Activated T-helper 17 cell treated with anti-CD3 and anti-CD28 coated beads, Interleukin-2, amount 50 U/mL, for 72 hours (primary cell): ENCODE measurements at places on chromosomes 3 and 15.
A peak's percentile ranks its signal among the peaks of the same experiment; 100 is the strongest.

- no peak for ATAC-seq
Observed at GRCh38 chr3:29525254-29525881, 244.5 kb downstream of the RBMS3 start.

DNA sequence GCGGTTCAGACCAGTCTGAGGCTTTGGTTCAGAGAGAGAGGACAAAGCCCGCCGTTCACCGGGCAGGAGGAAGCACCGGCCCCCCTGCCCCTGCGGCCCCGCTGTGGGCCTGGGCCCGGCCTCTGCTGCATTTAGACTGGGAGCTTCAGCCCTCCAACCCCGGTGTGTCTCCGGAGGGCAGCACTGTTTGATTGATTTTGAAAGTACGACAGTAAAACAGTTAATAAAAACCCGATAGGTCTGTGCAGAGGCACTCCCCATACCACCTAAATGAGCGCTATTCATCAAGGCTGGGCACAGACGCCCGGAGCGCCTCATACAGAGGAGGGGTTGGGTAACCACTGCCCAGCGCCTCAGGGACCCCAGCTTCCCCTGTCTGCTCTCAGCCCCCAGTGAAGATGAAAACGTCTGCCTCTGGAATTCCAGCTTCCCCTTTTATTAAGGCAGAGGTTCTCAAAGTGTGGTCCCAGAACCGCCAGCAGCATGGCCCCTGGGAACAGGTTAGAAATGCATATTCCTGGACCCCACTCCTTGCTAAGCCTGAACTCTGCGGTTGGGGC is 256.7 kb upstream of the TLE3 start:
- ATAC-seq: no peak

DNA sequence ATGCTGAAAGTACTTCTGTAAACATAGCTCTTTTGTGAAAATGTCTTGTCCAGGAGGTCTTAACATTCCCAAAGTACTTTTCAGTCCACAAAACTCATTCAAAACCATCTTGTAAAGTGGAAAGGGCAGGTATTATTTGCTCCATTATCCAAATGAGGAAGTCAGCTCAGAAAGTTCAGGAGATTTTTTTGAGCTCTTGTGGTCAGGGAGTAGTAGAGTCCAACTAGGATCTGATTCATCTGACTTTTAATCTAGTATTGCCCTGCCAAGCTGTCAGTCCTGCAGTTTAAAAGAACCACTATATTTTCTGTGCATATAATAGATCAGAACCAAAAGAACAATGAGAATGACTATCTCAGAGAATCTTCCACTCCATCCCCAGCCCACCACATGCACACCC is 83.5 kb downstream of the FOXB1 start:
- ATAC-seq: no peak

DNA sequence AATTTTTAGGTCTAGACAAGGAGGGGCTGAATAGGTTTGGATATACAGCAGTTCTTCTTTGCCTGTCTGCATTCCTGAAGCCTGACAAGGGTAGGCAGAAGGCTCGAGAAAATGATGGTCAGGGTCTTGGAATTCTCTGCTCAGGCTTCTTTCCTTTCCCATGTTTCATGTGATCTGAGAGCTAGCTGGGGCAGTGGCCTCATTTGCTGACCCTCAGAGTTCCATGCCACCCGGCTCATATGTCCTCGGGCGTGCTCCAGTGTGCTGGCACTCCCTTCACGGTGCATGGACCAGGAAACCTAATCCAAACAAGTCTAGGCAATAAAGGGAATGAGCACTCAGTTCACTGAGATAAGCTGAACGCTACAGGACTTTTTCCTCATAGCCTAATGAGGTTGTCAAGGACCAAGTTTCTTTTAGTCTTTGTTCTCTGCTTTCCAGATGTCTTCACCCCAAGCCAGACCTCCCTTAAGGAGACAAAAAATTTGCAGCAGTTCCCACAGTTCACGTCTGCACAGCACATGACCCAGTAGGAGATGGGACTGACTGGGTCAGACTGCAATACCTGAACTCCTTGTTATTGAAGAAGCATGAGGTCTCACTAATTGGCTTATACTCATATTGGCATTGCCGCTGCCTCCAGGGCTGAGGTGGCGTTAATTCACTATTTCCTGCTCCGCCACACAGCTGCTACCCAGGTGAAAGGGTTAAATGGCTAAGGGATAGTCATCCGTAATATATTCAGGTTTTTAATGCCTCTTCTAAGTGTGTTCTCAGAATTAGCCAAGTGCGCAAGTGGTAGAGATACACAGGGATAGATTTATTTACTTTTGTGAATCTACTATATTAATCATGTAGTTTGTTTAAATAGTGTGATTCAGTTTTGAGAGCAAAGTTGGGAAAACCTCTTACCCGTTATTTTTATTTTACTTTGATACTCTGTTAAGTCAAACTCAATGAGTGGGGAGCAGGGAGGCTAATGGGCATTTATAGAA is 15.3 kb upstream of the RTP4 start:
- ATAC-seq: no peak

- peak; percentile 94 for ATAC-seq
Observed at GRCh38 chr15:48966595-48967301, 3.0 kb upstream of the SHC4 start.

GRCh38 chr3:36729204-36730056 is 34.9 kb downstream of the DCLK3 start:
- ATAC-seq: no peak

- ATAC-seq: no peak
Observed at GRCh38 chr3:170709046-170709445, 123.2 kb upstream of the SLC7A14 start.

GRCh38 chr3:67048715-67049074 is 50.6 kb downstream of the KBTBD8 start:
- ATAC-seq: no peak

DNA sequence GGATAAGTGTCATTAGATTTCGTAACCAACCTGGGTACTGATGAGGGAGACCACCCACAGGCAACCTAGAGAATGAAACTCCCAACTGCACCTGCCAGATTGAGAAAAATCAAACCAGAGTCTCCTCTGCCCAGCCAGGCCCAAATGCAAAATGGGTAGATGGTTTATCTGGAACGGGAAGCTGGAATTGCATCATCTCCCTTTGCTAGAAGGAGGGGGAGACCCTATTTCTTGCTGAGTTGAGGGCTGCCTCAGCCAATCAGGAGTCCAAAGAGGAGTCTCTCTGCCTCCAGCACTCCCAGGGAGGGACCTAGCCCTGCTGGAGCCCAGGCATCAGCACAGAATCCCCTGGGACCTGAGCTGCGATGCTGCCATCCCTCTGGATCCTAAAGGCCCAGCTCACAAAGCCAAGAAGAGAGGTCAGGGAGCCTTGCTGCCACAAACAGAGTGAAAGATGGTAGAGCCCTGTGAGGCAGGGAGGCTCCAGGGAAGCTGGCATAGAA is 8.1 kb downstream of the RMDN3 start:
- no peak for ATAC-seq

GRCh38 chr3:57063032-57063431 is 2.6 kb downstream of the SPATA12 start:
- no peak for ATAC-seq

- ATAC-seq: peak; percentile 39
Observed at GRCh38 chr3:106228271-106228670, 359.5 kb upstream of the CBLB start.

- ATAC-seq: no peak
Observed at GRCh38 chr15:101724675-101725005, 367 bp upstream of the TARS3 start.

GRCh38 chr3:9135526-9135925 is 113.9 kb downstream of the SRGAP3 start:
- no peak for ATAC-seq

GRCh38 chr3:178517665-178518334 is 18.4 kb upstream of the KCNMB2 start:
- ATAC-seq: no peak

DNA sequence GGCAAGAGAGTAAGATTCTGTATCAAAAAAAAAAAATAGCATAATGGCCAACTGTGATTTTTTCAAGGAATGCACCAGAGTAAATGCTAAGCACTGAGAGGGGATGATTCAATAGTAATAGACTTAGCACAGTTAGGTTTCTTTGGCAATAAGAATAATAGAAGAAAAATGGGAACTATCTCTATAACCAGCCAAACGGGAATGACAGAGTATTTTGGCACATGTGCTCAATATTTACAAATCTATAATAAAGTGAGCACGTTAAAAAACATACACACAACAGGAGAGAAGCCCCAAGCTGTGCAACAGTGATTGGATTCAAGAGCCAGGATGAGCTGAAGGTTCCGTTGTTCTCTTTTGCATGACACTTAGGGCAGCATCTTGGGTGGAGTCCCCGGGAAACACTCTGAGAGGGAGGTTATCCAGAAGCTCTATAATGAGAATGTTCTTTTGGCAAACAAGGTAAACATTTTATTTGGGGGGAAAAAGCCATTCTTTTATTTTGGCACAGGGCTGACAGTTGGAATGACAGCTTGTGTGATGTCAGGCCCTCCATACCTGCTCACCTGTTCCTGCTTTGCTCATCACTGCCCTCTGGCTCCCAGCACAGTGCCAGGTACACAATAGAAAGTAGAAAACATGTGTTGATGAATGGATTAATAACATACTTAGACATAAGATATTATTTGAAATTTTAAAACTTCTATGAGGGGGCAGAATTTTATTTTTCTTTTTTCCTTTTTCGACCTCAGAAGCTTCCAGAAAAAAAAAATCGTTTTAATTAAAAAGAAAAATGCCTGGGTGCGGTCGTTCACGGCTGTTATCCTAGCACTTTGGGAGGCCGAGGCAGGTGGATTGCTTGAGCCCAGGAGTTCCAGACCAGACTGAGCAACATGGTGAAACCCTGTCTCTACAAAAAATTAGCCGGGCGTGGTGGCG is 44.0 kb upstream of the MUC4 start:
- no peak for ATAC-seq

GRCh38 chr3:114606336-114606735 is 312.5 kb downstream of the TIGIT start:
- ATAC-seq: no peak

DNA sequence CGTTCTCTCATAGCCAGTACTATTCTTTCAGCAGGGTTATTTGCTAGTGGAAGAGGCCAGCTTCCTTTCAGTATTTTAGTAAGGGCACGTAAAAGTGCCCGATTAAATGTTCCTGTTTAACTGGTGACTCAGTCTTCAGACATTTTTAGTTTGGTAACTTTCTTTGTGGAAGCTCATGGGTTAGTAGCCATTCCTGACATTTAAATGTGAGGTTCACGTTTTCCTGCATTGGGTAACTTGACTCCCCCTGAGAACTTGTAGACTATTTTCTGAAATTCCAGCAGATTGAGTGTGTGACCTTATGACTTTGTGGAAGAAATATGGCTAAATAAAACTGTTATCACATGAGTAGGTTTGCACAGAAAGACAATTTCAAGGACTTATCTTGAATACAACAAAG is 16.9 kb downstream of the ABHD2 start:
- no peak for ATAC-seq

DNA sequence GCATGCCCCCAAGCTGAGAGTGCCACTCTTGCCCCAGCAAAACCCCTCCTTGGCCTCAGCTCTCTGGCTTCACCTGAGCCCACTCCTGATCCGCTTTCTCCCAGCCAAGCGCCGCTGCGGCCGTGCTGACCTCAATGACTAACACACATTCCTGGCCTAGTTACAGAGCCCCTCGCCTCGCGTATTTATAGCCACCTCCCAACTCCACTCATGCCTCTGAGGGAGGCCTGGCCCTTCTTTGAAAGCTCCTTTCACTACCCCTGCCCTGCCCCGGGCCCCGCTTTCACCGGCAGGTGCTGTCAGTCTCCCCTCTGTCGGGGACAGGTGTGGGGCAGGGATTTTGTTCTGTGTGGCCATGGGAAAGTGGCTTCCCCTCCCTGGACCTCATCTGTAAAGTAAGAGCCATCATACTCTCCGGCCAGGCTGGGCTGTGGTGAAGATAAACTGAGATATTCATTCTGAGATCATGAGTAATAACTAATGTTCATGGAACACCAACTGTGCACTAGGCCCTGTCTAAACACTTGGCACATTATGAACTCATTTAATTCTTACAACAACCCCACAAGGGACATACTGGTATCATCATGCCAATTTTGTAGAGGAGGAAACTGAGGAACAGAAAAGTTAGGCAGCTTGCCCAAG is 13.2 kb upstream of the ATP2B2 start:
- ATAC-seq: peak; percentile 39

GRCh38 chr3:61360297-61360965 is 109.2 kb upstream of the FHIT start:
- no peak for ATAC-seq

GRCh38 chr15:22796079-22796478 is 9.6 kb downstream of the NIPA1 start:
- no peak for ATAC-seq

- ATAC-seq: no peak
Observed at GRCh38 chr3:127438371-127438770, 150.5 kb upstream of the PRR20G start.

DNA sequence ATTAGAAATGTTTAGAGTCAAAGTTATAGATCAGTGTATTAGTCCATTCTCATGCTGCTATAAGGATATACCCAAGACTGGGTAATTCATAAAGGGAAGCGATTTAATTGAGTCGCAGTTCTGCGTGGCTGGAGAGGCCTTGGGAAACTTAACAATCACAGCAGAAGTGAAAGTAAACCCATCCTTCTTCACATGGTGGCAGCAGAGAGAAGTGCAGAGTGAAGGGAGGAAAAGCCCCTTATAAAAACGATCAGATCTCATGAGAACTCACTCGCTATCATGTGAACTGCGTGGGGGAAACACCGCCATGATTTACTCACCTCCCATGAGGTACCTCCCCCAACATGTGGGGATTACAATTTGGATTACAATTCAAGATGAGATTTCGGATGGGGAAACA is 871.5 kb downstream of the DIPK2A start:
- ATAC-seq: no peak

DNA sequence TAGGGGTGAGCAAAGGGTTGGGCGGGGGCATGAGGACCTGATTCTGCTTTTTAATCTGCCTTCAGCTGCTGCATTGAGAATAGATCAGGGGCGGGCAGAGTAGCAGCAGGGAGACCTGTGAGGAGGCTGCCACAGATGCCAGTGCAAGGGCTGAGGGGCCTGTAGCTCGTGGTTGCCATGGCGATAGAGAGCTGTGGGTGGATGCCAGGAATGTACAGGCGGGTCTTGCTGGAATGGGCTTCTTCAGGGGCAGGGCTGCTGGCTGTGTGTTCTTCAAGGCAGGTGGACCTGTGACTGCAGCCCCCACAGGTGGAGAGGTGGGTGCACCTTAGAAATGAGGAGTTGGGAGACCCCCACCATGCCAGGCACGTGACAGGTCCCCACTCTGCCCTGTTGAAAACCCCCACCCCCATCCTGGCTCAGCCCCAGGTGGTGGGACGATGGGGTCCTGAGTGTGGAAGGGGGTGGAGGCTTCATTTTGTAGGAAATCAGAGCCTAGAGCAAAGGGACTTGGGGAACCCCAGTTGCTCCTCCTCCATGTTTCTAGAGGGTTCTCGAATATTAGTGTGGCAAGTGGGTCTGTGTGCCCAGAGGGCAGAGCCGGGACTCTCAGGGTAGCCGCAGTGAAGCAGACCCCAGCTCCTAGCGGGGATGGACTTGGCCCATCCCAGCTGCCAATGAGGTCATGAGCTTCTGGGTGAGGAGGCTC is 38.3 kb downstream of the SLC6A6 start:
- ATAC-seq: no peak

GRCh38 chr15:29097971-29098370 is 171.7 kb downstream of the NSMCE3 start:
- no peak for ATAC-seq
